ENCODE measurements at places on chromosomes 7 and 10. TPM values are rescaled to one million over a fixed set of nuclear protein-coding genes. Genes with fewer than 3 reads are reported as not detected.
A peak's percentile ranks its signal among the peaks of the same experiment; 100 is the strongest.

The GIMAP8 gene
- total RNA-seq: not detected

The LBX1 gene
- total RNA-seq: not detected

The CHST3 gene
- total RNA-seq: 40.9 TPM

The PPIF gene
- total RNA-seq: 17.0 TPM

The HKDC1 gene
- total RNA-seq: 0.19 TPM

The HTR5A gene
- total RNA-seq: not detected

The PODXL gene
- total RNA-seq: 23.9 TPM

The OR6V1 gene
- total RNA-seq: not detected

DNA sequence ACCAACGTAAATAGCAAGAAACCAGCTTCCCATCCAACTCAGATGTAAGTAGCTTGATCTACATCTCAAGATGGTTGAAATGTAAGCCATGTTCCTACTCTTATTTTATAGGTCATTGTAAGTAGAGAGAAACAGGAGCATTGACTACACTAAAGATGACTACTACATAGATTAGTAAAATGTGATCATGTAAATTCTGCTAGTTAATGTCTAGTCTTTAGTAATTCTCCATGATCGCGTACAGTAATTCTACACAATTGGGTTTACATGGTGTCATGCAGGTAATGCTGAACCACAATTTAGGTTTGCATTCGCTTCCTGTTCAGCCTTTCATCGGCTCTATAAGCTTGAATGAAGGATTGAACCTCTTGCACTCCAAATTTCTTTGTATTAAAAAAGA is 14.9 kb upstream of the SFMBT2 start:
- DNase-seq: no peak

GRCh38 chr10:35331894-35332640 is 4.2 kb upstream of the CCNY start:
- DNase-seq: no peak

DNA sequence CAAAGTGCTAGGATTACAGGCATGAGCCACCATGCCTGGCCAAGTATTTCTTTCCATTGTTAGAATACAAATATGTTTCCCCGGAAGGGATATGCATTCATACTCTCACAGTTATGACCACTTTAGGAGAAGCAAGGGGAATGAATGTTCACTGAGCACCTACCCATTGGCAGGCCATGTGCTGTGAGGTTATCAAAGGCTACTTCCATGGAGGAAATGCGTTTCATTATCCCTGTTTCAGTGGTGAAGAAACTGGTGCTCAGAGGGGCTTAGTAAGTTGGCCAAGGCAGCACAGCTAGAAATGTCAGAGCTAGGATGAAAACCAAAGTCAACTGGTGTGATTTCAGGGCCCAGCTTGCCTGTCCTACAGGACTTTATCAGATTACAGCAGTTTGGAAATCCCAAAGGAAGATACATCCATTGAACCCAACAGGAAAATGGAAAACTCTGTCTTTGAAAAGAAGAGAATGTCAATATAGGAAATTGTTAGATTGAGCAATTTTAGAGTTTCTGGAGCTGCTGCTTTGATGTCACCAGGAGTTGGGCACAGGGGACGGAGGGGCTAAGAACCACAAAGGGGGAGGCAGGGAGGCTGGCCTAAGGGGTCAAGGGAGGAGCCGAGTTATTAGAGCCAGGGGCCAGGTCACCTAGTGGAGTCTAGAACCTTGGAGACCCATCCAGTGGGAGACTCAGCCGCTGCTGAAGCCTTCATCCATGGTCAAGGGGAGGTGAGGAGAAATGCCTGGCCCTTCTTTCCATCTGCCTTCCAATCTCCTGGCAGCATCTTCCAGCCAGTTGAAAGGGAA is 319.8 kb downstream of the FRMD4A start:
- no peak for DNase-seq

DNA sequence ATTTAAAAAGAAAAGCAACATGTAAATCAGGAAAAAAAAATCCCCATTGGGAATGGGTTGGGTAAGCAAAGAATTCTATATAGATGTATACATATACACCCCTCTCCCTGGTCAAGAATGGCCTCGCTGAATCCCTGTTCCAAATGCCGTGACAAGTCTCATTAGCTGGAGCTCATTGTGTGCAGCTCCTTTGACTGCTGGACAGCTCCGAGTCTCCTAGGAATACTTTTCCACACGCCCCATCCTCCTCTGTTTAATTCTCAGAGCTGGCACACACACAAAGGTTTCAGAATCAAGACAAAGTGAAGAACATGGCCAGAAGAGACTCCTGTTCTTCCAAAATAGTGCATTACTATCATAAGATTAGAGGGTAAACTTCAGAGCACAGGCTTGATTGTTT is 130.9 kb upstream of the MKLN1 start:
- DNase-seq: no peak

- DNase-seq: no peak
Measured at GRCh38 chr7:127995156-127995880, 35.9 kb downstream of the LRRC4 start.

GRCh38 chr7:125661677-125662076 is 732.1 kb upstream of the POT1 start:
- no peak for DNase-seq

DNA sequence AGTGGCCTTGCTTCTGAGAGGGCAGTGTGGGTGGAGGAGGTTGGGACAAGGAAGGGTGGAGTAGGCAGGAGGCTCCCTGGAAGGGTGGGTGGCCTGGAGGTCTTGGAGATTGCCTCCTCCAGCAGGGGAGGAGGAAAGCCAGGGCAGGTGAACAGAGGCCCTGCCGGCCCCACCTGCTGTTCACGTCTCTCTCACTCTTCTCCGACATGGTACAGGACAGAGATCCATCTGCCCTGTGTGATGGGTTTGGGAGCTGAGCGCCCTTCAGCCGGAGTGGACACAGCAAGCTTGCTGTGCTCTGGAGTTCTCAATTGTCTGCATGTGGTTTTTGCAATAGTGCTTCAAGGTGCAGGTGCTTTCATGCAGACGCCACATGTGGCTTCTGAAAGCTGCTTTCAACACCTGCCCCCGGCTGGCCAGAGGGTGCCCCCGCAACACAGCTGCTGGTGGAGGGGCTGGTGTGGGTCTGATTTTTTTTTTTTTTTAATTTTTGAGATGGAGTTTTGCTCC is 82.8 kb upstream of the GNA12 start:
- DNase-seq: peak; percentile 27

GRCh38 chr10:62231371-62231770 is 37.3 kb downstream of the RTKN2 start:
- DNase-seq: no peak

GRCh38 chr10:43461950-43462349 is 25.0 kb downstream of the ZNF487 start:
- no peak for DNase-seq

DNA sequence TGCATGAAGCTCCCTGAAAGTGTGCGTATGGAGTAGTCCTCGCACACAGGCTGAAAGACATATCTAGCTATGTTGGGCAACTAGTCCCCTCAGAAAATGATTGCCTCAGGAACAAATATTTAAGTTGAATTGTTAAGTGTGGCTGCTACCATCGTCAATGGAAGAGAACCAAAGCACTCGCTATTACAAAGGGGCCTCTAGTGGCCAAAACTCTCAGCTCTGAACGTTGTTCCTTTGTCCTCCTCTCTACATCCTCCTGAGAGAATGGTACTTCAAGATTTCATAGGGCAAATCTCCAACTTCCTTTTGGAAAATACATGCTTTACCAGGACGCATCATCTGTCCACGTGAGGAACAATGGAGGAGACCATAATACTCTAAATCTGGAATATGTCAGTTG is 209.9 kb downstream of the NRG3 start:
- no peak for DNase-seq

- DNase-seq: no peak
Measured at GRCh38 chr7:37826825-37827224, 21.6 kb upstream of the NME8 start.

DNA sequence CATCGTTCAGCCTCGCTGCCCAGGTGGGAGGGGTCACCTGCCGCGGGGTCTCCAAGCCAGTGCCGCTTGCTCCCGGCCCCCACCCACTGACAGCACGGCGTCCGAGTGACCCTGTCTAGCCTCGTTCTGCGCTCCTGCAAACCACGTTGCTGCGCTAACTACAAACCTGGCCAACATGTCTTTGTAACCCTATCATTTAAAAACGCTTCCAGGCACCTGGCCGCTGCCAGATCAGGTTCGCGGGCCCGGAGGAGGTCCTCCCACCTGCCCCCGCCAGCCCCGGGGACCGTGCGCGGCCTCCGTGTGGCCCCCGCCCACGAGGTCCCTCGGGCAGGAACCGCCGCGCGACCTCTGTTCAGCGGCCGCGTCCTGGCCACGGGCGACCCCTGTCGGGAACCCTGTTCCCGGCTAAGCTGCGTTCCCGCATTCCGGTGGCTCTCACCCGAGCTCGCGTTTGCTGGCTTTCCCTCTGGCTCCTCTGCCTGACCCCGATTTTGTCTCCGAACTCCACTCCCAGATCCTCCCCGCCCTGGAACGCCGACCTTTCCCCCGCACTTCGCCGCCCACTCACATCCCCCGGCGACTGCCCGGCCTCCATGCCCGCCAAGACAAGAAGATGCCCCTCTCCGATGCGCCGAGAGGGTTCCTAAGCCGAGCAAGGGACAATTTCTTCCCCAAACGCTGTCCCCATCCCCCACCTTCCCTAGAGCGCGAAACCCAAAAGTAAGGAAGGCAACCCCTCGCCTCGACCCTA is 2.4 kb downstream of the SFMBT2 start:
- no peak for DNase-seq

GRCh38 chr7:141949451-141949850 is 2.7 kb upstream of the CLEC5A start:
- DNase-seq: no peak

GRCh38 chr7:98841179-98841997 is 28.4 kb downstream of the TMEM130 start:
- no peak for DNase-seq

- no peak for DNase-seq
Measured at GRCh38 chr7:135692055-135692454, 29.7 kb downstream of the STMP1 start.

- no peak for DNase-seq
Measured at GRCh38 chr7:75960372-75960771, 34.0 kb downstream of the TMEM120A start.

- DNase-seq: no peak
Measured at GRCh38 chr10:123160311-123160980, 6.2 kb downstream of the BUB3 start.

DNA sequence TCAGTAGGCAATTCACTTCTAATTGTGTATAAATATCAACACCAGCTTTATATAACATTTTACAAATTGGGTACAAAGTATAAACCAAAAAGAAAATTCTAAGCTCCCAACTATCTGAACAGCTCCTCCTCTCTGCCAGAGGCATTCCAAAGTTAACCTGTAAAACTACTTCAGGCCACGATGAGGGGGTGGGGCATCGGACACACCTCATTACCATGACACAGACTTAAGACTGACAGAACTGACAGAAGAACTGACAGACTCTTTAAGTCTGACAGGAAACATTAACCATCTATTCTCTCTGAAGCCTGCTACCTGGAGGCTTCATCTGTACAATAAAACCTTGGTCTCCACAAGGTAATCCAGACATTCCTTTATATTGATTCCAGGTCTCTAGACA is 12.3 kb downstream of the ESYT2 start:
- DNase-seq: no peak

GRCh38 chr7:71612911-71613310 is 481.0 kb downstream of the GALNT17 start:
- DNase-seq: no peak

DNA sequence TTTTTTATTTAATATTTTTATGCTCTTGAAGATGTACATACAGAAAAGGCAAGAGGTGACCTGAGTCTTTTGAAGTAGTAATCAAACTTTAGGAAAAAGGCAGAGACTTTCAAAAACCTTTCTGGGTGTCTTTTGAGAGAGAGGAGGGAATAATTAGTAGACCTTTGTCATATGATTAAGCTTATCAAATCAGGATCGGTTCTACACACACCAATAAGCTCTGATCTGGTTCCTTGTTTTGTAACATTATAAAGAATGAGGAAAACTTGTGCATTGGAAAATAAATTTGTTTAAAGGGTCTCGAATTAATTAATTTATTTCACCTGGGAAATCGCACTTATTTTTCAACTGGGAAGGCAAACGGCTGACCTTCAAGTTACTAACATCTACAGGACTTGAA is 11.9 kb downstream of the TWIST1 start:
- no peak for DNase-seq

DNA sequence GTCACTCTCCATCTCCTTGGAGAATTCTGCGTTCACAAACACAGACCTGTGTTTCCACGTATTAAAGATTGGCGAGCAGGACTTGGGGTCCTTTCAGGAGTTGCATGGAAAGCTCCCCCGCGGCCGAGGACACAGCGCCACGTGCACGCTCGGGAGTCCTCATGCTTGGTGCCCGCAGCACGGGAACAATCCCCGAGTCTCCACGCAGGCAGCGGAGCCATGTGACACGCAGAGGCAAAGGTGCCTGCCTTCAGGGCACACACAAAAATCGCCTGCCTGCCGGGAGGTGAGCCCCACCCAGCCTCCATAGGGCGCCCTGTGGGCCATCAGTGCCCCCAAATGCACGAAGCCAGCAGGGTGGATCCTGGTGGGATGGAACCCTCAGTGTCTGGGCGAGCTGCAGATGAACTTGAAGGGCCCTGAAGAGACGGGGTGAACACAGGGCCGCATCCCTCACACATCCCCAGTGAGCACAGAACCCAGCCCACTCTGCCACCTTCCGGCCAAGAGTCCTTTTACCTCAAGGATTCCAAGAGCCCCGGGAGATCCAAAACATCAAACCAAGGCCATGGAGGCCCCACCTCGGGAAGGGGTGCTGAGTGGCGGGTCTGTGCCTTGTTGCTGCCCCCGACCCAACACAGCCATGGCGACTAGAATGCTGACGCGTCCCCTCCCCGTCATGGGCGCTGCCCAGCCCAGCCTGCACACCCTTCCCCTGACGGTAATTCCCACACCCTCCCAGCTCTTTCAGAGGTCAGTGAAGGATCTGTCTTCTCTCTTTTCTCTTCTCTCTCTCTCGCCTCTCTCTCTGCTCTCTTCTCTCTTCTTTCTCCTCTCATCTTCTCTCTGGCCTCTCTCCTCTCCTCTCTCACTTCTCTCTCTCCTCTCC is 55.9 kb downstream of the CFAP46 start:
- no peak for DNase-seq

GRCh38 chr7:128215739-128216138 is 25.3 kb upstream of the LEP start:
- no peak for DNase-seq

GRCh38 chr7:116736927-116737715 is 65.1 kb downstream of the MET start:
- no peak for DNase-seq

GRCh38 chr7:120645966-120646365 is 212.0 kb downstream of the TSPAN12 start:
- DNase-seq: no peak

- DNase-seq: no peak
Measured at GRCh38 chr10:17056781-17057428, 72.7 kb downstream of the CUBN start.

GRCh38 chr10:107740962-107741690 is 576.6 kb upstream of the SORCS1 start:
- DNase-seq: no peak

DNA sequence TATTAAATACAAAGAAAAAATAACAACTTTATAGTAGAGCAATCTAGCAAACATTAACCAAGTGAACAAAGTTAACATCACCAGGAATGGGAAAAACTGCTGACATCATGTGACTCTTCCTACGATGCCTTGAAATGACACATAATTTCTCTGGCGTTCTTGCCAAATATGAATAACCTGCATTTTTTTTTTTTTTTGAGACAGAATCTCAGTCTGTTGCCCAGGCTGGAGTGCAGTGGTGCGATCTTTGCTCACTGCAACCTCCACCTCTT is 126.5 kb upstream of the VKORC1L1 start:
- no peak for DNase-seq

Measured in osteocyte (in vitro differentiated cells).